ENCODE measurements at places on chromosomes 6 and 20.

GRCh38 chr6:24749297-24749696 is 25.4 kb upstream of the GMNN start:
- no peak for DNase-seq

DNA sequence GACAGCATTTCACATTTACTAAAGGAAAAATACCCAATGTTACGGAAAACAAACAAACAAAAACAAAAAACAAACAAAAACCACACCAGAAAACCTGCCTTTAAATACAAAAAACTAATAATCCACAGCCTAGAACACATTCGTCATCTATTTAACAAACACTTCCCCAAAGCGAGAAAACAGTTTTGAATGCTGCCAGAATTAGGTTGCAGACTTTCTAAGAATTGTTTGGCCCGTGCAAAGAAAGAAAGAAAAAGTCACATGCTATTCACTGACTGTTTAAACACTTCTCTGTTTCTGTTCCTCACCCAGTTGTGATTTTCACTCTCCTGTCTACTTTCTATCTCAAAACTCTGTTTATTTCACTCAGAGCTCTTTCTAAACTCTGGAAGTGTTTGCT is 52.5 kb downstream of the BCAS1 start:
- no peak for DNase-seq

GRCh38 chr6:129680633-129681032 is 29.3 kb downstream of the ARHGAP18 start:
- no peak for DNase-seq

DNA sequence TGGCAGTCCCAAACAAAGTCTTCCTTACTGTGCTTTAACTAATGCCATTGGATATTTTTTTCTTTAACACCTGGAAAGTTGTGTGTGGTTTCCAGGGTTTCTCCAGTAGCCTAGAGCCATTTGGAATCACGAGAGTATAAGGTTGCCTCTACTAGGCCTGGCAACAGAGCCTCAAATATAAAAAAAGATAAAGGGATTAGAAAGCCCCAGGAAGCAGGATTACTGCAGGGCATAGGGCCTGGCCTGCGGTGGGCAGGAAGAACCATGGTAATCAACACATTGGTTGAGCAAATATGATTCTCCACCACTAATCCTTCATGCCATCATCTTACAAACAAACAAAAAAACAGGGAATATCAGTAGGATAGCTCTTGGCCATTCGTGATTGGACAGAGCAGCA is 177.8 kb upstream of the GGTLC1 start:
- no peak for DNase-seq

GRCh38 chr20:9600562-9600961 is 86.2 kb downstream of the LAMP5 start:
- DNase-seq, result no peak

All from small intestine (tissue), 16 donors.